Motor neuron (in vitro differentiated cells): ENCODE measurements at places on chromosomes 5 and 9. TPM values are rescaled to one million over a fixed set of nuclear protein-coding genes. Genes with fewer than 3 reads are reported as not detected.

SLC6A7 gene
- 0.50 TPM in 1 of 2 replicates, not detected in the other for total RNA-seq

PCDHA9 gene
- 6.2 and 11.0 TPM in 2 replicates for total RNA-seq

TGFBI gene
- 218 and 307 TPM in 2 replicates for total RNA-seq

MYOT gene
- total RNA-seq, result 0.22 and 1.1 TPM in 2 replicates

GPR150 gene
- total RNA-seq, result 0.27 and 0.33 TPM in 2 replicates

RFX3 gene
- 10.6 and 12.0 TPM in 2 replicates for total RNA-seq

ADAMTSL2 gene
- total RNA-seq, result 0.10 and 0.23 TPM in 2 replicates

UGCG gene
- 23.3 and 24.3 TPM in 2 replicates for total RNA-seq

SLC6A19 gene
- total RNA-seq, result 0.42 TPM in 1 of 2 replicates, not detected in the other

FOXI1 gene
- total RNA-seq, result 0.27 and 1.1 TPM in 2 replicates

TEK gene
- 0.09 and 0.24 TPM in 2 replicates for total RNA-seq

HNRNPA0 gene
- 22.6 and 24.0 TPM in 2 replicates for total RNA-seq

CDH9 gene
- total RNA-seq, result 0.64 and 0.74 TPM in 2 replicates

PTPRD gene
- 175 and 177 TPM in 2 replicates for total RNA-seq

HARS1 gene
- total RNA-seq, result 102 and 103 TPM in 2 replicates

PTGS1 gene
- total RNA-seq, result 0.05 and 0.19 TPM in 2 replicates

PCDHGA9 gene
- total RNA-seq, result 0.37 and 0.52 TPM in 2 replicates
